ENCODE measurements at places on chromosomes 4 and X.

DNA sequence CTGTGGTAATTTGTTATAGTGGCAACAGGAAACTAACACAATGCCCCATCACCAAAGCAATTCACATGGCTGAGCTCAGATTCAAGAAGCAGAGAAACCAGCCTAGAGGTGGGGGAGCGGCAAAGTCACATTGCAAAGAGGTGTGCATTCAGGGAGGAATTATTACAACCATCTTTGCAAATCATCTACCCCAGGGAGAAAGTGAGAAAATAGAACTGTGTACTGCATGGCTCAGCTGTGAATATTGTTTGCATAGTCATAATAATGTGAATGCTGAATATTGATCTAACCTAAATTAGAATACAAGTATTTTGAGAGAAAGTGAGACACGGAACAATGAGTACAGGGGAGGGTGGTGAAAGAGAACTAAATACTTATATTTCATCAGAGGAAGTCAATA lies 387.9 kb downstream of the BCOR start:
- no peak for DNase-seq

GRCh38 chrX:70509078-70509477 lies 64.4 kb downstream of the DLG3 start:
- DNase-seq = no peak

DNA sequence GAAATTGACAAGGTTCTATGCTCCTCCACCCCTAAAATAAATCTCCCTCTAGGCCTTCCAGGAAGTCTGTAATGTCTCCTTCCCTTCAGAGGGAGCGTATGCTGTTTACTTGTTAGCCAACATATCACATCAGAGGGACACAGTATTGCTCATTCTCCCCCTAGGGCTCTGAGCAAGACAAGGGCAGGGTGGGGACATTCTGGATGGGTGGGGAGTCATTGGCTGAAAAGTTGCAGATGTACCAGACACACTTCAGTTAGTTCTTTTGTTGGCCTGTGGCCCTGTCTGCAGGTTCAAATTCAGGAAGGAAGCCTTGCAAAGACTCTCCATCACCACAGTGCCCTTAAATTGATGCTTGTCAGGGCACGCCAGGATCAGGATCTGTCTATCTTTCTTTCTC lies 106.3 kb upstream of the TEX13D start:
- DNase-seq = no peak

- DNase-seq = no peak
Observed at GRCh38 chrX:113033966-113034680, 193.5 kb upstream of the AMOT start.

DNA sequence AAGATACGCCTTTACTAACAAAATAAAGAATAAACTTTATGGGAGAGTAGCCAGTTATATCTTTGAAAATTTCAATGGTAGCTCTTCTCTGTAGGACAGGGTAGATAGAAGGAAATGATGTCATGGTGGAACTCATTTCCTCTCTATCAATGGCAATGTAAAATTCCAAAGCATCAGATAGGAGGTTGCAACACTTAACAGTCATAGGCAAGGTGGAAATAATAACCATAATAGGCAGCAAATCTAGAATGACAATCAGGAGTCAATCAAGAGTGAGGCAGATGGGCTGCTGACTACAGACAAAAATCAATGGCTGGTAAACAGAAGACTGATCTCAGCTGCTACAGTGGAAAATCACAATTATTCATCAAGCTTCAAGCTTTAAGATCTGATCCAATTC lies 53.9 kb upstream of the TET2 start:
- DNase-seq = no peak

DNA sequence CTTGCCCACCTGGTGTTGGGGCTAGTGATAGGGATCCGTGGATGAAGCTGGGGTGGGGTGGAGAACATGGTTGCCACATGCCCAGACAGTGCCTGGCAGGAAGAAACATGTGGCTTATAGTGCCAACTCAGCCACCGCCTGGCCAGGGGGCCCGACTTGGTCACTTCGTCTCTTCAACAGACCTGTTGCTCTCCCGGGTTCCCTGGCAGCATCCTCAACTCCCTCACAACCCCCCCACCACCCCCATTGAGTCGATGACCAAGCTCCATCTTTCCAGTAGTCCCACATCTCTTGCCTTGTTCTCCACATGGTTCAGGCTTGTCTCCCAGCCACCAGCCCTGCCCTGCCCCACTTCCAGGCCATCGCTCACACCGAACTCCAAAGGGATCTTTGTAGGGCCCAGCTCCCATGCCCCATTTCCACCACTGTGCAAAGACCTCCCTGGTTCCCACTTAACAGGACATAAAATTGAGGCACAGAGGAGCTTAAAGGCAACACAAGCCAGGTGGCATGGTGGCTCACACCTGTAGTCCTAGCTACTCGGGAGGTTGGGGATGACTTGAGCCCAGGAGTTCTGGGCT lies 7.8 kb downstream of the PNCK start:
- no peak for DNase-seq

GRCh38 chr4:129543299-129543698 lies 447.3 kb downstream of the C4orf33 start:
- DNase-seq = no peak

GRCh38 chrX:6732101-6732500 lies 197.2 kb upstream of the VCX3A start:
- DNase-seq = no peak

DNA sequence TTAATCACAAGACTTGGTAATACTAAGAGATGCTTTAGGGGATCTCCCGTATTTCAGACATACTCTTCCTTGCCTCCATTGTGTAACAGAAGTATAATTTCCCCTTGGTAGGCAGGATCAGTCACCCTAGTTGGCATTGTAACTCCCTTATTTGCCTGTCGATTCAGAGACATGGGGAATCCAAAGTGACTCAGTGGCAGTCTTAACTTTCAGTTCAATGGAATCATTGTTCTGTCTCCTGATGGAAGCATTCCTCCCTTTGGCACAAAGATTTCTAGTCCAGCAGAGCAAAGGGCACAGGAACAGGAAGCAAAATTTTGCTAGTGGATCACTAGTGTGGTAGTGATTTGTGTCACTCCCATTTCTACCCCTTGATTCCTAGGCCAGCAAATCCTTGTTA lies 80.4 kb downstream of the DCUN1D4 start:
- DNase-seq = no peak

- DNase-seq = no peak
Observed at GRCh38 chr4:73742490-73743160, 2.3 kb downstream of the CXCL8 start.

DNA sequence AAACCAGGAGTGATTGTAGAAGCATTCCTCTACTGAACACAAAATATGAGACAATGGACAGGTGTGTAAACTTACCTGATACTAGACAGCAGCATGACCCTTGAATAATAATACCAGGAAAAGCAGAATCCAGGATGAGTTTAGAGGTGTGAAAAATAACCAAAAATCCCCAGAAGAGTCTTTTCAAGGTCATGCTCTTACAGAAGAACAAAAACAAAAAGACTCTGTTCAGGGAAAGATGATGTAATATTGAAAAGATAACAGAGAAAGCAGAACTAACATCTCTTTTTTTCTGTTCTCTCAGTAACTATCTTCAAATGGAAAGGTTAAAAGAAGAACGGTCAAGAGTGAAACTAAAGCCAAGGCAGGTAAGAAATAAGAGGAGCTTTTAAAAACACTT lies 14.0 kb upstream of the ARHGAP10 start:
- no peak for DNase-seq

GRCh38 chrX:19698122-19698521 lies 182.8 kb upstream of the MAP3K15 start:
- no peak for DNase-seq

GRCh38 chr4:188680004-188680666 lies 540.9 kb downstream of the TRIML1 start:
- no peak for DNase-seq

DNA sequence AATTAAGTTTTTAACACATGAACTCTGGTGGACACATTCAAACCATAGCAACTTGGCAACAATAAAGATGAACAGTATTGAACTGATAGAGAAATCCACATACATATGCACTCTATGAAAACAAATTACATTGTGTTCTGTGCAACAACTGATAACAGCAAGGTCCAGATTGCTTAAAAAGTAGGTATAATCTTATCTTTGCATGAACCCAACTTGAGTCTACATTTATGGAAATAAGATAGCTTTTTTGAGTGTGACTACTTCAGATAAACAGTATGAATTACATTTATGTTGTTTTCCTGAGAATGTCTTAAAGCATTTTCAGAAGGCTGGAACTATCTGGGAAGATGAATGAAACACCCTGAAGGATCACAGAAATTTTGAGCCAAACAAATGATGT lies 212.6 kb upstream of the GK2 start:
- DNase-seq = no peak

DNA sequence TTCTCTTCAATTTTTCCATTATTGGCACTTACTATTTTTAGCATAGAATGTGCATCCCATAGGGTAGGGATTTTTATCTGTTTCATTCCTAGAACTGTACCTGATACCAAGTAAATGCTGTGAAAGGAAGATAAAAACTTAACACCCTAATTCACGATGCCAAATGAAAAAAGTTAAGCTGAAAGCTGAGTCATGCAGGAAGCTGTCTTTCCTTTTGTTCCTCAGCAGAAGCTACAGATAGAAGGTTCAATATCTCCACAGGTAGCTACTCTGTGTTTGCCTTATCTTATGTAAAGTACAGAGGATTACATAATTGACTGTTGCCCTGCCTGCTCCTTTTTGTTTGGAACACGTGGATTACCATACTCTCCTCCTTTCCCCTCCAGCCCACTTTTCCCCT lies 77.0 kb downstream of the LRP2BP start:
- no peak for DNase-seq

DNA sequence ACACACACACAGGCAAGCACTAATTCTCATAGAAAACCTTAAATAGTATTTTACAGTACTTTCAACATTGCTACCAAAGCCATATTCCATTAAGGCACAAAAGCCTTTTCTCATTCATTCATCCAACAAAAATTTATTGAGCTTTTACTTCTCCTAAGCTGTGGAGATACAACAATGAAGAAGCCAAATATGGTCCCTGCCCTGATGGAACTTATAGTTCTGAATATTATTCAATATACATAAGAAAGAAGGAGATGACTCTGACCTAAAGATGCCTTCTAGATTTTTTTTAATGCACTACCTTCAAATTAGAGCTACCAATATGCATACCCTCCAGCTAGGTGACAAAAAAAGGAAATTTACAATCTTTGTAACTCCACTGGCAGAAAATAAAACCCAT lies 90.0 kb upstream of the WDR44 start:
- no peak for DNase-seq

GRCh38 chr4:39062094-39062769 lies at the start of gene KLHL5:
Gene KLHL5, plus strand, starts transcription at chr4:39062232. Its CDS starts 421 bp downstream, at chr4:39062653.
- no peak for DNase-seq

All from transverse colon (tissue), 4 donors.